ENCODE measurements at places on chromosomes 13 and 19.
A peak's percentile ranks its signal among the peaks of the same experiment; 100 is the strongest.

GRCh38 chr13:95471960-95472359 lies 80.6 kb upstream of the CLDN10 start:
- DNase-seq = no peak

DNA sequence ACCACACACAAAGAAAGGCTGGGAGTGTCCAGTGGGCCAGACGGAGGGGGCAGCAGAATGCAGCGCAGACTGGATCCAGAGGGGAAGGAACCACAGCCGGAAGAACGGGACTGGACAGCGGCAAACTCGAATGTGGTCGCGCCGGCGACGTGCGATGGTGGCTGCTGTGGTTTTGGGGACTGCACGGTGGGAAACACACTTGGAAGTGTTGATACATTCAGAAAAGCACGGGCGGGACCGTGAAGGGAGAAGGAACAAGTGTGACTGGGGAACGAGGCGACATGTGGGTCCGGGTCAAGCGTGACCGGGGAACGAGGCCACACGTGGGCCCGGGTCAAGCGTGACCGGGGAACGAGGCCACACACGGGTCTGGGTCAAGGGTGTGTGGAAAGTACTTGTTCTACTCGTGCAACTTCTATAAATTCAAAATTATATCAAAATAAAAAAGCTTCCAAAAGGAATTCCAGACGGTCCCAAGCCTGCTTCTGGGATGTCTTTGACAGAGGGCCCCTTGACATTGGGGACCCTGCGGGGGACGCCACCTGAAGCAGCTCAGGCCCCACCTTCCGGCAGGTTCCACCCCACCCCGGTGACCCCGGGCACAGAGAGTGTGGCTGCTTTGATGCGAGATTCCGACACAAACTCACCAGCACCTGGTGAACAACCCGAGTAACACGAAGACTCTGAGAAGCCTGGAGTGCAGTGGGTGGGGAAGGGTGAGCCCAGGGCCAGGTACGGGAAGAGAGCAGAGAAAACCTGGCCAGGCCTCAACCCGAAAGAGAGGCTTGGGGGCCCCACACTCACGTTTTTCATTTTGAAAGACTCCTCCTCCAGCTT lies 25.1 kb upstream of the C13orf46 start:
- no peak for DNase-seq

DNA sequence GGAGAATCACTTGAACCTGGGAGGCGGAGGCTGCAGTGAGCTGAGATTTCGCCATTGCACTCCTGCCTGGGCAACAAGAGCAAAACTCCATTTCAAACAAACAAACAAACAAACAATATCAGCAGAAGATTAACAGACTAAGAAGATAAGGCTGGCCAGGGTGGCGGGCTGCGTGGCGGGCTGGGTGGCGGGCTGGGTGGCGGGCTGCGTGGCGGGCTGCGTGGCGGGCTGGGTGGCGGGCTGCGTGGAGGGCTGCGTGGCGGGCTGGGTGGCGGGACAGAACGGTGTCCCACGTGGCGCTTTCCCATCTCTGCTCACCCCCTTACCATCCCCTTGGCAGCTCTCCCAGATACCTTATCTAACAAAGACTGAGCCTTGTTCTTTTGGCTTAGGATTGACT lies 196.2 kb downstream of the COL4A1 start:
- DNase-seq = no peak

DNA sequence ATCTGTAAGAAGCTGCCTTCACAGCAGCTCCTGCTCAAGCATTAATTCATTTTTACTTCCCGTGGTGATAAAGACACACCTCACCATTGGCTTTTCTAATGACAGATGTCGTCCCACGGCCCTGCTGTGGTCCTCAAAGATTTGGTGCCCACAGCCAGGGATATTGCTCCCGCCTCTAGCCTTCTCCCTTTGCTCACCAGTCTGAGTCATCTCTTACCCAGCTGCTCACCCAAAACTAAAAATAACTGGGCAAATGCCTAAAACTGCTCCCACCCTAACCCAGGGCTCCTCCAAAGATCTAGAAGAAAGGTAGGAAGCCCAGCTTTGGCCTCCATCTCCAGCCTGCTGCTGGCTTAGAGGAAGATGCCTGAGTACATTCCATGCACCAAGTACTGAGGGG lies 371.1 kb upstream of the ZNF507 start:
- DNase-seq = no peak

GRCh38 chr13:73365252-73365651 lies 306.4 kb downstream of the KLF5 start:
- DNase-seq = no peak

DNA sequence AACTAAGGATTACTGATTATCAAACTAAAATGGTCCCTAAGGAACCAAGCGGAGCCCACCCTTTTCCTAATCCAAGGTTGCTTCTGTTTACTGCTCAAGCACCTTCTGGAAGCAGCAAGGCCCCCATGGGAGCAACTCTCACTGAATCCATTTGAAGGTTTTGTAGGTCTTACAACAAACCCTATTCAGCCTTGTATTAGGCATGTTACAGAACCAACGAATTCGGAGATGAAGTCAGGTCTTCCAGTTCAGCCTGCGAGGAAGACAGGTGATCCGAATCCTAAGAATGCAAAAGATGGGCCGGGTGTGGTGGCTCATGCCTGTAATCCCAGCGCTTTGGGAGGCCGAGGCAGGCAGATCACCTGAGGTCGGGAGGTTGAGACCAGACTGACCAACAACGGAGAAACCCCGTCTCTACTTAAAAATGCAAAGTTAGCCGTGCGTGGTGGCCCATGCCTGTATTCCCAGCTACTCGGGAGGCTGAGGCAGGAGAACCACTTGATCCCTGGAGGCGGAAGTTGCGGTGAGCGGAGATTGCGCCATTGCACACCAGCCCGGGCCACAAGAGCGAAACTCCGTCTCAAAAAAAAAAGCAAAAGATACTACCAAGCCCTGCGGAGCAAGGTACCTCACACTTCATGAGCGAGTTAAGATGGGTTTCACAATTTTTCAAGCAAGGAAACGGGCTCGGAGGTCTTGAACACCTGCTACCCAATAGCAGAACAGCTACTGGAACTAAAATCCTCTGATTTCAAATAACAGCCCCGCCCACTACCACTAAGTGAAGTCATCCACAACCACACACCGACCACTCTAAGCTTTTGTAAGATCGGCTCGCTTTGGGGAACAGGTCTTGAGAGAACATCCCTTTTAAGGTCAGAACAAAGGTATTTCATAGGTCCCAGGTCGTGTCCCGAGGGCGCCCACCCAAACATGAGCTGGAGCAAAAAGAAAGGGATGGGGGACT lies 609 bp downstream of the ZAR1L start:
- no peak for DNase-seq

DNA sequence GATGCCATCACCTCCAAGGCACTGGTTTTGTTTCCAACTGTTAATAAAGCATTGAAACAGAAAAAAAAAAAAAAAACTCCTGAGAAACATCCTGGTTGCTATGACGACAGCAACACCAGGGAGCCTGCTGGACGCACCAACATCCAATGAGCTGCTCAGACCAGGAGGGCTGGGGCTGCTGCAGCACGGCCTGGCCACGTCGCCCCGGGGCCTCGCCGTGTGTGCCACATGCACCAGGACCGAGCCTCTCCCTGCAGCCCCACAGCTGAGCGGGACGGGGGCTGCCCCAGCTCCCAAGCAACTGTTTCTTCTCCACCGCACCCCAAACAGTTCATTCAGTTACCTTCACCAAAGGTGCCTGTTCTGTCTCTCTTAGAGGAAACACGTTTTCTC lies 54.5 kb downstream of the RASA3 start:
- no peak for DNase-seq

DNA sequence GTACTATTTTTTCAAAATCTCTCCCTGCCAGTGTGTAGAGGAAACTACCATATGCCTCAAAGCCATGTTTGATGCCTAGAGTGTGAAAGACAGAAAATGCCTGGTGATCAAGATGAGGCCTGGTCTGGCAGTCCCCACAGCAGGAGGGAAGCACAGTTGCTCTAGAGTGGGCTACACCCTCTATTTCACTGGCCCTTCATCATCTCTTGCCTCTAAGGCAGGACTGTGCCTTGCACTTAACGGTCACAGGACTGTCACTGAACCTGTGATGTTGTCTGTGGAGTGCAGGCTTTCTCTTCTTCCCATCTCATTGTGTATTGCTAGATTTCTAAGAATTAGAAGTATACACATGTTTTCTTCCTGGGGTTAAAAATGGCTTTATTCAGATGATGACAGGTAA lies 16.3 kb downstream of the POLR1D start:
- no peak for DNase-seq

DNA sequence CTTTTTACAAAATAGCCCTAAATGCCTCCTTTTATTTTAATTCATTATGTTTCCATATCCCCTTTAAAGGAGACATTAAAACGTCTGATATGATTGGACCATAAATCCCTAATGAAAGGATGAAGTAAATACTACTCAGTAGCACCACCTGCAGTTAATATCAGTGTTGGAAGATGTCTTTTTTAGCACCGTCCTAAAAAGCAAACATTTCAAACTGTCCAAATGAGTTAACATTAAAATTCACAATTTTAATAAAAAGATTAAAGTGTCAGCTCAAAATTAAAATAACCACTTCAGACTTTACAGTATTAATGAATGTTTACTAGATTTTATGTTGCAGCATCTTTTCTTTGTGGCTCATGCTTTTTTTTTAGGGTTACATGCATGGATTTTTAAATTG lies 12.3 kb downstream of the ZNF507 start:
- no peak for DNase-seq

DNA sequence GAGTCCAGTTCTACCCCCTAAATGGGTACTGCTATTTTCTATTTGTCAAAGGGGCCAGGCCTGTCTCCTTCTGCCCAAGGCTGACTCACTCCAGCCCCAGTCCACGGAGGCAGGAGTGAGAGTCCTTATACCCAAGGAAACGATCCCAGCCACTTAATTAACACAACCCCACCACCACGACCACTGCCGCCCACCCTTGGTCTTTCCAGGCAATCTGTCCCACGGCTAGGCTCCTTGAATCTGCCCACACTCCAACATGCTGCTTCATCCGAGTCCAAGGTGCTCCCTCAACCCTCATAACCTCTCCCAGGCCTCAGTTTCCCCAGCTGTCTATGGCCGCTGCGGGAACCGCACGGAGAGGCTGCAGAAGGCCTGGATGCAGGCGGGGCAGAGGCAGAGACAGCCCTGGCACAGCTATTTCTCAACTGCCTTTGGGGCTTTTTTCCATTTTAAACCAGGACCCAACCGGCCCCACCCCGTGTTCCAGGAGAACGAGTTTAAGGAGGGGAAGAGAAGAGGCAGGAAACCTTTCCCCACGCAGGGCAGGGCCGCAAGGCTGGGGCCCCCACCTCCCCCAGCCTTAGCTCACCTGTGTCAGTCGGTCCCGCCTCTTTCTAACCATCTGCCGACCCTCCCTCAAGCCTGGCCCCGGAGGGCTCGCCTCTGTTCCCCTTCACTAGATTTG lies 746 bp downstream of the RAB3D start:
- DNase-seq = no peak

DNA sequence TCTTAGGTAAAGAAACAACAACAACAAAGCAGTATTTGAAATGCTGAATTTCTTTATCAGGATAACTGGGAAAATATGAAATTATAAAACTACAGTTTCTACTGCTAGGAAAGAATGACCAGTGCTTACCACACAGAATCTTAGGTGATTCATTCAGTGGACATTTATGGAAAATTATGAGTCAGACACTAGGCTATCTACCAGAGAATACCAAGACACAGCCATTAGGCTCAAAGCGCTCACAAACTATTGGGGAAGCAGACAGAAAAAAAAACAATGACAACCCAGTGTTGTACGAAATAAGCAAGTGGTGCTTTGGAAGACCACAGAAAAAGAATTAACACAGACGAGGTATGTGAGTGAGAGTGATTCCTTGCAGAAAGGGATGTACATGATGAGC lies 1019.5 kb downstream of the PCDH9 start:
- DNase-seq = peak; percentile 50

DNA sequence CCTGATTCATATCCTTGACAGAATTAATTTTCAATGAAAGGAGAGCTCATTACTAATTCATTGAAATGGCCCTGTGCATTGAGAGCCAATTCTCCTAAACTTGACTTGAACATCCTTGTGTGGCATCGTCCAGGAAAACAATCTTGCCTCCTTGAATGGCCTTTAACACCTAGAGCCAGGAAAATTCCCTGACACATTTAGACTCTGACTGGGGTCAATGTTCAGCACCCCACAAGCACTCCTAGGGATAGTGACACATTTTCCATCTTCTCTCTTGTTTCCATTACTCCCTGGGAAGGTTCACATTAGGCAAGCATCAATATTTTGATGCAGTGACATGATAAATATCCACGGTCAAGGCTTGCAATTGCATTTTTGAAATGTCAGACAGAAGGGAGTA lies 218.9 kb downstream of the LACC1 start:
- DNase-seq = no peak

GRCh38 chr13:39036212-39036611 lies 1.7 kb downstream of the PROSER1 start:
- no peak for DNase-seq

DNA sequence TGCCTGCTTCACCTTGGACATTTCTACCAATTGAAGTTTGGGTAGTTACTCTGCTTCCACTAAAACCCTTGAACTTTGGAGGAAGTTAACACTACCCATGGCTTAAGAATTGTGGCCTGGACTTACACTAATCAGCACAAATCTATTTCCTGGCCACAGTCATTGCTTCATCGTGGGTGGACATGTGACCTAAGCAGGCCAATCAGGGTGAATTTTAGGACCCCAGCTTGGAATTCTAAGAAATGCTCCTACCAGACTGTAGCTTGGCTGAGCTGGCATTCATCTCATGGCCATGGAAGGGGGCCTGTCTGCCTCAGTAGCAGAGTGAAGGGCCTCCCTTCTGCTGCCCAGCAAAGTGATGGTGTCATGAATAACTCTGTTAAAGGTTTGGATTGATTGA lies 58.3 kb upstream of the SLC15A1 start:
- no peak for DNase-seq

DNA sequence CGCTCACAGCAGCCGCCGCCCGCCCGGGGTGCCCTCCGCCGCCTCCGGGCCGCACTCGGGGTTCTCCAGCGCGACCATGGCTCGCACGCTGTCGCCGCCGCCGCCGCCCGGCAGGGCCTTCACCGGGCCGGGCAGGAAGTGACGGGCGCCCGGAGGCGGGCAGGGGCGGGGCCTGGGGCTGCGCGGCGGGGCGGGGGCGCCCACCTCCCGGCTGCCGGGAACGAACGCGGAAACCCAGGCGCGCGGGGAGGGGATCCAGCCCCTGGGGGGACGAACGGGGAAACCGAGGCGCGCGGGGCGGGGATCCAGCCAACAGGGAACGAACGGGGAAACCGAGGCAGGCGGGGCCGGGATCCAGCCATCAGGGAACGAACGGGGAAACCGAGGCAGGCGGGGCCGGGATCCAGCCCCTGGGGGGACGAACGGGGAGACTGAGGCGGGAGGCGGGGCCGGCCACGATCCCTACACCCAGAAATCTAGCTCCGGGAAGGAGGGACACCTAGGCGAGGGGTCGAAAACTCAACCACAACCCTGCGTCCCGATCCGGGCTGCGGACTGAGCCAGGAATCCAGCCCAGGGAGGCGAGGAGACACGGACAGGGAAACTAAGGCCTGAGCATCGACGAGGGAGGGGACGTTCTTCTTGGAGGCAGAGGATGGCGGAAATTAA lies at the start of gene R3HDM4:
Gene R3HDM4, minus strand, starts transcription at position 140 of the 669 bp plus-strand sequence. Its CDS starts 62 bp downstream, at position 78.
- no peak for DNase-seq

- DNase-seq = no peak
Observed at GRCh38 chr13:73536865-73537264, 478.1 kb downstream of the KLF5 start.

GRCh38 chr19:32865326-32865725 lies 4.2 kb downstream of the SLC7A9 start:
- DNase-seq = no peak

- no peak for DNase-seq
Observed at GRCh38 chr19:43464134-43464775, 1.2 kb downstream of the LYPD3 start.
